NCI-H1092 treated with DMSO at 0.1 percent for 48 hours (cell line): ENCODE measurements at places on chromosomes 5 and 9.

GRCh38 chr5:18010053-18010452 is 375.8 kb downstream of the TAF11L14 start:
- no peak for DNase-seq

- no peak for DNase-seq
Measured at GRCh38 chr5:116769470-116769869, 194.8 kb upstream of the SEMA6A start.

GRCh38 chr5:58439094-58439644 is 20.7 kb downstream of the PLK2 start:
- no peak for DNase-seq

DNA sequence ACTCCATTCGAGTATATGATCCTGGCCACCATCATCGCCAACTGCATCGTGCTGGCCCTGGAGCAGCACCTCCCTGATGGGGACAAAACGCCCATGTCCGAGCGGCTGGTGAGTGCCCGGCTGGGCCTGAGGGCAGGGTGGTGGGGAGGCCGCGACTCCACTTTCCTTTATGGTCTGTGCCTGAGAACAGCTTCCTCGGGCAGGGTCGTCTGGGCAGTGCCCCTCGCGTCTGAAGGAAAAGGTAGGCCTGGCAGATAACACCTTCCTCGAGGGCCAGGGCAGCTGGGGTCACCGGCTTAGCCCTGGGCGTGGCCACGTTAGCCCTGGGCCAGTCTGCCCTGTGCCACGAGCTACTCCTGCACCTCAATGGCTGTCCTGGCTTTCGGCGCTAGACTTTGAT is 1.5 kb downstream of the CACNA1B start:
- no peak for DNase-seq

DNA sequence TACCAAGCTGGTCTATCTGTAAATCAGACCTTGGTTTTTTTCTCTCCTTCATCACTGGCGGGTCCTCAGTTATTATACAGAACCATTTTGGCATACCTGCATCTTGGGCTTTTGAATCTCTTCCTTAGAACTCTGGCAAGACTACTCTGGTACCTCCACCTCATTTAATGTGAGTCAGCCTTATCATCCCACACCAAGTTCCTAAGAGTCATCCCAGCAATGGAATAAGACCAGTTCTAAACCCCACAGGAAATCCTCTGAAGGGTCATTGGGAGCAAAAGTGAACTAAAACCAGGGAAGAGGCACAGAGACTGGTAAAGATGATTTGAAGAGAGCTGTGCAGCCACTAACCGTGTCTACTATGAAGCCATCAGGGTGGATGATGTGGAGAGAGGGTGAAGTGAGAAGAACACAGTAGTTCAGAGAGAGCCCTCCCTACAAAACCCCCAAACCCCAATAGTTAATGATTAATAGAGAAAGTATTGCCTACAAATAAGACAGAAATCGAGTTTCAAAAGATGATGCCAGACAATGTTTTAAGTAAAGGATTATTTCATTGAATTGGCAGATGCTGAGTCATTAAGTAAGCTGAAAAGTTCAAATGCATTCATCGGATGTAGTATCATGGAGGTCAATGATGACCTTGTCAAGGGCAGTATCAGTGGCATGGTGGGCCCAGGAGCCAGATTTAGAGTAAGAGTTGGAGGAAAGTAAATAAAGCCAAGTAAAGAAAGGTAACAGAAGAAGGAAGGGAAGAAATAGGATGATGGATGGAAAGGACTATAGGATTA is 85.4 kb downstream of the PCSK1 start:
- DNase-seq = no peak

DNA sequence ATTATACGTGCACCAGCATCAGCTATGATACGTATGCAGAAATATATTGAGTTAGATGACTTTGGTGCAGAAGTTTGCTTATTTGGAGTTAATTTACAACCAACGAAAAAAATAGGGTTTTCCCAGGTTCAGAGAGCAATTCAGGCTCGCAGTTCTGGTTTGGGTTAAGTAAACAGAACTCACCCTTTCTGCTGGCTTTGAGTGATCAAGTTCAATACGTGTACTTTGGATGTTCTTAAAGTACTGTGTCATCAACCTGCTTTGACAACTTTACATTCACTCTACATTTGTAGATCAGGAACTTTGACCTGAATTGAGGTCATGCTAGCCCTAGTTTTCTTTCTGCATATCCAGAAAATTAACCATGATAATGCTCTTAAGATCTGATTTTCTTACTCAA is 40.7 kb downstream of the ACOT12 start:
- no peak for DNase-seq

- no peak for DNase-seq
Measured at GRCh38 chr5:147303976-147304375, 69.2 kb downstream of the STK32A start.

- no peak for DNase-seq
Measured at GRCh38 chr5:171158581-171158980, 150.5 kb upstream of the TLX3 start.

- no peak for DNase-seq
Measured at GRCh38 chr5:34695275-34696027, 39.3 kb downstream of the RAI14 start.

- no peak for DNase-seq
Measured at GRCh38 chr9:105712773-105713172, 18.4 kb downstream of the TMEM38B start.

- DNase-seq = no peak
Measured at GRCh38 chr5:79200573-79201183, 35.3 kb upstream of the JMY start.

DNA sequence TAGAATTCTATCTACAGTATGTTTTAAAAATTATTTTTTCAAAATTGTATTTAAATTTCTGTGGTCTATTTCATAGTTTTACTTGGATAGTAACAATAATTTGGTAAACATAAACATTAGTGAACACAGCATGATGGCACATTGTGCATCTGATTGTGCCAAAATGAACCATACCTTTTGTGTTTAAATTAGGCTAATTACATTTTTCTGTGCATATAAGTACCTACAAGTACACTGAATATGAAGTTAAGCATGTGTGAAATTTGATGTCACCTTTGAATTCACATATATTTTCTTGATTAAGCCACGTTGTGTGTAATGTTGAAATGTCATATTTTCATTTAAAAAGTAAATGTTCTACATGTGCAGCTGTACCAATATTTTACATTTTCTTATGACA is 13.4 kb downstream of the PBX3 start:
- DNase-seq = no peak

DNA sequence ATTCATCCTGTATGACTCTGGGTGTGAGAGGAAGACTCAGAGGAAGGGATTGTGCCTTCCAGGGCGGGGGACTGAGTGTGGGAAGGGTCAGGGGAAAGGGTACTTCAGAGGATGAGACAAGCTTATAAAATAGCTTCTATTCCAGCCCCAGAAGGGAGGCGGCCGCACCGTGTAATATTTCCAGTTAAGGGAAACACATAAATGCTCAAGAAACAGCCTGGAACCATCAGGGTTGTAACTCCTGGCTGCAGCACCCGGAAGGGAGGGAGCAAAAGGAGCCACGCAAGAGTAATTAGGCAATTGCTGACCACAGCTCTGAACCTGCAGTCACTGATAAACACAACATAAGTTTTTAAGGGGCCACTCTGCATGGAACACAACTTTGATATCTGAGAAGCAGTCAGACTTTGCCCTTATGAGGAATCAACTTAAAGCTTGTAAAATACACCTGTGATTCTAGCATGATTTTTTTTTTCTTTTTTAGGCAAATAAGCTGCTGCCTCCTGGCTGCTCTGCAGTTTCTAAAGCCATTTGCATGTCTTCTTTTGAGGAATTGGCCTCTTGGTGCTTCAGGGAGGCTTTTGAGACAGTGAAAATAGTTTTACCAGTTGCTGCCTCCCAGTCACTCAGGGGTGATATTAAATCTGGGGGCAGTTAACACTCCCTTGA is 382.7 kb downstream of the ENC1 start:
- no peak for DNase-seq

DNA sequence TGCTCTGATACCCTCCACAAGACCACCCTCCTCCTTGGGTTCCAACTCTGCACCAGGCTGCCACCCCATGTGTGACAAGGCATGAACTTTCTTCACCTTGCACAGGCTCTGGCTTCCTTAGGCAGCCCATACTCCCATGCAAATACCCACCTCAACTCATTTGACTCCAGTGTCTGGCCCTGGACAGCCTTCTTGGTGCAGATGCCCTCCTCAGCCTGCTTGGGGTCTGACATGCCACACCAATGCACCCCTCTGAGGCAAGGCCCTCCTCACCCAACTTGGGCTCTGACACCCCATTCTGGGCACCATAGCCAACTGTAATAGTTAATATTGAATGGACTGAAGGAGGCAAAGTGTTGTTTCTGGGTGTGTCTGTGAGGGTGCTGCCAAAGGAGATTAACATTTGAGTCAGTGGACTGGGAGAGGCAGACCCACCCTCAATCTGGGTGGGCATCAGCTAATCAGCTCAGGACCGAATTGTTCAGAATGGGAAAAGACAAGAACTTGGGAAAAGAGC is 115.0 kb upstream of the EPB41L4A start:
- no peak for DNase-seq

GRCh38 chr9:35179347-35180280 is 17.8 kb downstream of the UNC13B start:
- DNase-seq = peak; percentile 35

GRCh38 chr5:176678584-176678983 is 31.3 kb downstream of the TSPAN17 start:
- DNase-seq = no peak

DNA sequence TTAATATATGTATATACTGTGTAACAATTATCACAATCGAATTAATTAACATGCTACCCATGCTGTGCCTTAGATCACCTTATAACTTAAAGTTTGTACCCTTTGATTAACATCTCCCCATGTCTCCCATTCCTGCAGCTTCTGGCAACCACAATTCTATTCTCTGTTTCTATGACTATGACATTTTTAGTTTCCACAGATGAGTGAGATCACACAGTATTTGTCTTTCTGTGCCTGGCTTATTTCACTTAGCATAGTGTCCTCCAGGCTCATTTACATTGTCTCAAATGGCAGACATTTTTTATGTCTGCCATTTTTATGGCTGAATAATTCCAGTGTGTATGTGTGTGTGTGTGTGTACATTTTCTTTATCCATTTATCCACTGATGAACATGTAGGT is 146.1 kb upstream of the SLC28A3 start:
- DNase-seq = no peak

DNA sequence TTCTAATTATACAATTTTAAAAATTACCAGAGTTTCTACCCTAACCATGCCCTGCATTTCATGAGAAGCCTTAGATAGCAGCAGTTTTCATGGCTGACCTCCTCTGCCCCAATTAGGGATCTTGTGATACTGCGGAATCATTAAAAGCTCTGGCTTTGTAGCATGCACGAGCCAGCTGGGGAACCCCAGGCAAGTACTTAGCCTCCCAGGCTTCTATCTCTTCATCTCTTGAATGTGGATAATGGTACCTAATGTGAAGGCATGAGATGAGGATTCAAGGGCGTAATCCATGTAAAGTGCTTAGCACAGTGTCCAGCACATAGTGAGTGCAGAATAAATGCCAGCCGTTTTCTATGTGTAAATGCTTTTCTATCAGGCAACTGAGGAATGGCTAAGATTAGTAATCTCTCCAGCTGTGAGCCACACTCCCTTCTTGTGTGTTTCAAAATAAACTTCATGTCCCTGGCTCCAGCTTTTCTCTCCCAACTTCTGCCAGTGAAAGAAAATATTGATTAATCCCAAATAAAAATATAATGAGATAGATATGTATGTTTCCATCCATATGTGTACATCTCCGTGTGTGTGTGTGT is 88.4 kb downstream of the APBA1 start:
- no peak for DNase-seq

DNA sequence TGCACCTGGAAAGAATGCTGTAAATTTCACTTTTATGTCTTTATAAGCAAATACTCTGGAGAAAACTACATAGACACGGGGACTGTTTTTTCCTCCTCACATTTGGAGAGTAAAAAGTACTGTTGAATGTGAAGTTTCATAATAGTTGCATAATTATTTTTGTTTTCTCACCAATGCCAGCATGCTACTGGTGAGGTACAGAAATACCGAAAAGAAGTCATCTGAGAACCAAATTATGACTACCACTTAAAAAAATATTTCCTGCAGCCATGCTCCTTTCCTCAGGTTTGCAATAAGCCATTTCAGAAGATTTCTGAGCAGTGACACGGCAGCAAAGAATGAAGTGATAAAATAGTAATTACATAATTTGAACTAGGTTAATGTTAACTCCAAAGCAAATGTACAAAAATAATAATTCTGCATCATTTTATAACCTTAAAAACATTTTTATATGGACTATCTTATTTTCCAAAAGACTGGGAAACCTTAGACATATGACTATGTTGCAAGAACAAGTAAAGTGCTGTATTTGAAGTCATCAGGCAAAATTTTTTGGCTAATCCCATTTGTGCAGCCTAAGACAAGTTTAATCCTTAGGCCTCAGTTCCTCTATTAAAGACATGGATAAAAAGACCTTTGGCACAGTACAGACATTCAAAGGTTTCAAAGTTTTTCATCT is 144.7 kb downstream of the PCSK1 start:
- DNase-seq = no peak

DNA sequence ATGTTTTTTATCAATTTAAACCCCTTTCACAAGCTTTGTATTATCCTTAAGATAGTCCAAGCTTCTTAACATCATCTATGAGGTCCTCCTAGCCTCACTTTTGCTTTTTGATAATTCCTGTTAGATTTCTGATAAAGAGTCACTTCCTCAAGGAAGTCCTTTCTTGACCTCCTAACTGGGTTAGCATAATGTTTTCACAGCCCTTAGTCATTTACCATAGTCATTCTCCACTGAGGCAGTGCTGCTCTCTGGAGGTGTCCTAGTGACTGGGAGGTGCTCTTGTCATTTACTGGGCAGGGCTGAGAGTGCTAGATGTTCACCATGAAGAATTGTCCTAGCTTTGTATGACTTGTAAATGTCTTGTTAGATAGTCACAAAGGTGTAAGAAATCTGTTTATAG is 26.4 kb downstream of the TNPO1 start:
- no peak for DNase-seq

DNA sequence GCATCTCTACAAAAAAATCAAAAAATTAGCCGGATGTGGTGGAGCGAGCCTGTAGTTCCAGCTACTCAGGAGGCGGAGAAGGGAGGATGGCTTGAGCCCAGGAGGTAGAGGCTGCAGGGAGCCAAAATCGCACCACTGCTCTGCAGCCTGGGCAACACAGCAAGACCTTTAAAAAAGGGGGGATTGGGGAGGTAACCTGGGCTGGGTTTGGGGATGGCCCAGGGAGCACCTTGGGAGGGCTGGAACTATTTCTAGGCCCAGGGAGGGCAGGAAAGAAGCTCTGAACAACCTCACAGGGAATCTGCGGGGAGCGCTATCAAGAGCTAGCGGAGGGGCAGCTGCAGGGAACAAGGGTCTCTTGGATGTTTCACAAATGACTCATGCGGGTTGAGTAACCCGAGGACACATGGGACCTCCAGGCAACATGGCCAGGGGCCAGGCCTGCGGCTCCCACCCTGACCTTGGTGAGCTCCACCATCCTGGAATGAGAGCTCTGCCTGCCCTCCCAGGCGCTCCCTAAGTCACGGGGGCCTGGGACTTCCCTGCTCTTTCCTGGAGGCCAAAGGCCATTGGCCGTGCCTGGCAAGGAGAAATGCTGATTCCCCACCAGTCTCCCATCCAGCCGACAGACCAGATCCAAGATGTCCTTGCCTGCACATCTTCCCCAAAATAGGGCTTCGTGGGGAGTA is 23.4 kb downstream of the SARDH start:
- no peak for DNase-seq

- no peak for DNase-seq
Measured at GRCh38 chr5:173245319-173246134, 10.5 kb upstream of the NKX2-5 start.
